ENCODE measurements at places on chromosomes 5 and 9. TPM values are rescaled to one million over a fixed set of nuclear protein-coding genes. Genes with fewer than 3 reads are reported as not detected.

GRCh38 chr5:116404016-116404415, 170.6 kb downstream of the SEMA6A start:
- no peak overlapping the region for H3K4me3 ChIP-seq
- H3K4me1 ChIP-seq: no peaks in the 10 kb centered on the region
- no peaks in the 10 kb centered on the region for H3K36me3 ChIP-seq
- H3K27ac ChIP-seq: no peak overlapping the region

GRCh38 chr5:177520916-177521513, 4.3 kb upstream of the DDX41 start:
- no peak for DNase-seq
- H3K27me3 ChIP-seq: no peaks in the 10 kb centered on the region
- no peak overlapping the region for H3K4me3 ChIP-seq
- H3K36me3 ChIP-seq: peaks cover 46% of the 10 kb centered on the region

The CACNA1B gene
- total RNA-seq: not detected

The ADAMTS19 gene
- not detected for total RNA-seq

The CXXC5 gene
- 1.9 TPM for total RNA-seq

Measured in CD4-positive, alpha-beta T cell (primary cell).